ENCODE measurements at places on chromosomes 6 and 20.

DNA sequence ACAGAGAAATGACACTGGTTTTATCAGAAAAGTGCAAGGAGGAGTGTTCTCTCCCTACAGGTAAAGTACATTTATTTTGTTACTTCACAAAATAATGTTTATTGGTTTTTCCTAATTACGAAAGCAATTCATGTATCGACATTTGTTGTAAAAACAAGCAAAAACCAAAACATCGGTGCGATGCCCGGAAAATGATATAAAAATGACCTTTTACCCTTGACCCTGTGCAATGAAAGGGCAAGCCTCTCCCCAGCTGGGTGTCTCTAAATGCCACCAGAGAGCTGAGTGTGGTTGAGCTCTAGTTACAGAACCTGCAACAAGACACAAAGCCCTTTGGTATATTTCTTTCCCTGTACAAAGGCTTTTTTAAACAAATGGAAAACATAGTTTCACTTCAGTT is 65.4 kb downstream of the CD164 start:
- no peak for DNase-seq

GRCh38 chr6:127119102-127120022 is 891 bp downstream of the RSPO3 start:
- no peak for DNase-seq

GRCh38 chr20:25750765-25751696 is 54.4 kb upstream of the ZNF337 start:
- peak; percentile 29 for DNase-seq

- DNase-seq = no peak
Measured at GRCh38 chr20:56806952-56807517, 177.9 kb downstream of the TFAP2C start.

DNA sequence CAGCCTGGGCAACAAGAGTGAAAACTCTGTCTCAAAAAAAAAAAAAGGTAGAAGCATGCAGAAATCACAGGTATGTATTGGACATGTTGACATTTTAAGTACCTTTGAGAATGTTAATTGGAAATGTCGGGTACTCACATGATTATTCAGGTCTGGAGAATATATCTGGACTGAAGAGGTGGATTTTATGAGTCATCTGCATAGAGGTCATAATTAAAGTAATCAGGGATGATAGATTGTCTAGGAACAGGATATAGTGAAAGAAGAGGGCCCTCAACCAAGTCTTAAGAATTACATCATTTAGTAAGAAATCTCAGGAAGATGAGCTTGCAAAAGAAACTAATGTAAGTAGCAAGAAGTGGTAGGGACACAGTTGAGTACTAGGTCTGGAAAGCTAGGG is 212.5 kb downstream of the UTRN start:
- no peak for DNase-seq

DNA sequence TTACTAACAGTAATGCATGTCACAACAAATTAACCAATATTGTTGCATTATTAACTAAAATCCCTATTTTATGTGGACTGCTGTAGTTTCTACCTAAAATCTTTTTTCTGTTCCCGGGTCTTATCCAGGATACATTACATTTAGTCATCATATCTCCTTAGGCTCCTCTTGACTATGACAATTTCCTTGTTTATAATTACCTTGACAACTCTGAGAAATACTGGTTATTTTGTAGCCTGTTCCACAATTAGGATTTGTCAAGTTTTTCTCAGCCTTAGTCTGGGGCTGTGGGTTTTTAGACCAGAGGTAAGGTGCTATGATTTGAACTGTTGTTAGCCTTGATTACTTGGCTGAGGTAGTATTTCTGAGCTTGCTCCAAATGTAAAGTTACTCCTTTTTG is 3.7 kb downstream of the FBXO5 start:
- DNase-seq = no peak

GRCh38 chr6:15658181-15658744 is 4.6 kb downstream of the DTNBP1 start:
- DNase-seq = no peak

DNA sequence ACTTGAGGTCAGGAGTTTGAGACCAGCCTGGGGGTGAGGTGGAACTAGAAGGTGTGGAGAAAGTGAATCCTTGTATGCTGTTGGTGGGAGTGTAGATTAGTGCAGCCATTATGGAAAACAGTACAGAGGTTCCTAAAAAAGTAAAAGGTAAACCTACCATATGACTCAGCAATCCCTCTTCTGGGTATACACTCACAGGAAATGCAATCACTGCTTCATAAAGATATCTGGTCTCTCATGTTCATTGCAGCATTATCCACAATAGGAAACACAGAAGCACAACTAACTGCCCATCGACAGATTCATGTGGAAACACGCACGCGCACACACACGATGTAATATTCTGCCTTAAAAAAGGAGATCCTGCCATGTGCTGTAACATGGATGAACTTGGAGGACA is 66.7 kb downstream of the CDC5L start:
- DNase-seq = no peak

DNA sequence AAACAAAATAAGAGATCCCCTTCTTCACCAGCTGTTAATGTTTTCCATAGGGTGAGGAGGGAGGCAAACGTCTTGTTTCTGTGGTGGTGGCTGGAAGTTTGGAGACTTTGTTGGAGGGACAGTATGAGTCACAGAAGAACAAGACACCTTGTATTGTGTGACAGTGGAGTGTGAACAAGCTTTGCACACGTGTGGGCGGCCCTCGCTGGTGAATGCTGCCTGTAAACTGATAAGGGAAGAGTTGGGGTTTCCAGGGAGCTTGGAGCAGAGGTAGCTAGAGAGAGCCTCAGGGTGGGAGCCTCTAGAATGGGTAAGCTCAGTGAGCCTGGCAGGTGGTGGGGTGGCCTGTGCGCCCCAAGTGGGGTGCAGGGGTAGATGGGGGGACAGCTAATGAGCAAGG is 78.3 kb downstream of the ZDHHC14 start:
- no peak for DNase-seq

DNA sequence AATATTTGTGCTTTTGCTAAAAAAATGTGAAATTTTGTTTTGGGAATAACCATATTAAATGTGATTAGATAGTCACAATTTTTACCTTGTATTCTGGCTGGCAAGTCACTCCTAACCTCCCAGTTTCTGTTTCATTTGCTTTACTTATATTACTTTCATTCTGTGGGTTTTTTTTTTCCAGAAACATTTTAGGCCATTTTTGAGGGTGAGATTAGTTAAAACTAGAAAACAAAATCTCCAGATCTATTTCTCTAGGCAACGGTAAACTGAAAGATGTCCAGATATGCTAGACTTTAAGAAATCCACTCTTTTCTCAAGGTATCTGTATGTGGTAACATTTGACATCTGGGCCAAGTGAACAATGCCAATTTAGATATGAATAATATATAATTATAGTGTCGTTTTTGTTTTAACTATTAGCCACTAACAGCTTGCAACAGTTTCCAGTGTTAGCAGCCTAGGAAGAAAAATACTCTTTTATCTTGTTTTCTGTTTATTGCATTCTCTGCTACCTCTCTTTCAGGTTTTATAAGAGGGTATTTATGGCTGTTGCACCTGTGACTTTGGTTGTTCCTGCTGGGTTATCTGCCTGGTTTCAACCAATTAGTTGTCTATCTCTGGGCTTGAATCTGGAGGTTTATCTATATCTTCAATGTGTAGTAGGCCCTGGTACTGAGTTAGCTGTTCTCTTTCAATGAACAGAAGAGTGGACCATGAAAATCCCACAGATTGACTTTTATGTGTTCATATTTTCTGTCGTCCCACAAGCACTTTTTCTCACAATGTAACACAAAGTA is 260.9 kb downstream of the NKAIN2 start:
- DNase-seq = no peak

- DNase-seq = no peak
Measured at GRCh38 chr6:133114973-133115372, 126.2 kb upstream of the EYA4 start.

- no peak for DNase-seq
Measured at GRCh38 chr6:47075168-47075567, 33.0 kb upstream of the ADGRF1 start.

GRCh38 chr6:16227048-16227562 is 11.3 kb upstream of the GMPR start:
- DNase-seq = no peak

- no peak for DNase-seq
Measured at GRCh38 chr6:12941422-12941821, 224.9 kb downstream of the PHACTR1 start.

DNA sequence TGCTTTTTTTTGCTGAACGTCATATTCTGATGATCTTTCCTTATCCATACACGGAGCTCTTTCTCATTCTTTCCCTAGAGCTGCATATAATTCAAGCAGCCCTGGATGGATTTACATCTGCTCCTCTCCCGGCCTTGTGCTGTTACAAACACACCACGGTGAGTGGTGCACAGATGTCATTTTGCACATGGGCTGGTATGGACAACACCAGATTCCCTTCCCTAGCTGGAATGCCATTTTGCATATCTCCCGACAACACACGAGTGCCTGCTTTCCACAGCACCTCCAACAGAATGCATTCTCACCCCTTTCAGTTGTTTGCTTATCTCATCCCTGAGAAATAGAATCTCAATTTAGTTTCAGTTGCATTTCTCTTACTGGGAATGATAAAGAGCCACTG is 69.5 kb upstream of the AFDN start:
- DNase-seq = no peak

- DNase-seq = no peak
Measured at GRCh38 chr6:2990932-2991506, 8.7 kb upstream of the NQO2 start.

DNA sequence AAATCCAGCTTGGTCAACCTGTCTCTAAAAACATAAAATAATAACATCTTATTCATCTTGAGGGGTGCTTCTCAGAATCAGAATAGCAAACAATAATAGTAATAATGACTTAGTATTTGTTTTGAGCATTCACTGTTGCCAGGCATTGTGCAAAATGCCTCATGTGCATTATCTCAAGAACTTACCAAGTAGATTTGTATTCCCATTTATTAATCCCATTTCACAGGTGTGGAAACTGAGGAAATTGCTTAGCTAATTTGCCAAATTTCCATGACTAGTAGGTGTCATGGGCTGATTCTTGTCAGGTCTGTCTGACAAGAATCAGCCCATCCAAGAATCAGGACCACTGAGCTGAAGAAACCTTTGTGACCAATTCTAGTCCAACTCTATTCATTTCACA is 5.5 kb downstream of the TTBK1 start:
- no peak for DNase-seq

- no peak for DNase-seq
Measured at GRCh38 chr20:59163631-59164530, at the start of gene ZNF831. TSS of gene ZNF831 (plus strand) at chr20:59163821. CDS start at chr20:59191020, 27,199 bp downstream.

DNA sequence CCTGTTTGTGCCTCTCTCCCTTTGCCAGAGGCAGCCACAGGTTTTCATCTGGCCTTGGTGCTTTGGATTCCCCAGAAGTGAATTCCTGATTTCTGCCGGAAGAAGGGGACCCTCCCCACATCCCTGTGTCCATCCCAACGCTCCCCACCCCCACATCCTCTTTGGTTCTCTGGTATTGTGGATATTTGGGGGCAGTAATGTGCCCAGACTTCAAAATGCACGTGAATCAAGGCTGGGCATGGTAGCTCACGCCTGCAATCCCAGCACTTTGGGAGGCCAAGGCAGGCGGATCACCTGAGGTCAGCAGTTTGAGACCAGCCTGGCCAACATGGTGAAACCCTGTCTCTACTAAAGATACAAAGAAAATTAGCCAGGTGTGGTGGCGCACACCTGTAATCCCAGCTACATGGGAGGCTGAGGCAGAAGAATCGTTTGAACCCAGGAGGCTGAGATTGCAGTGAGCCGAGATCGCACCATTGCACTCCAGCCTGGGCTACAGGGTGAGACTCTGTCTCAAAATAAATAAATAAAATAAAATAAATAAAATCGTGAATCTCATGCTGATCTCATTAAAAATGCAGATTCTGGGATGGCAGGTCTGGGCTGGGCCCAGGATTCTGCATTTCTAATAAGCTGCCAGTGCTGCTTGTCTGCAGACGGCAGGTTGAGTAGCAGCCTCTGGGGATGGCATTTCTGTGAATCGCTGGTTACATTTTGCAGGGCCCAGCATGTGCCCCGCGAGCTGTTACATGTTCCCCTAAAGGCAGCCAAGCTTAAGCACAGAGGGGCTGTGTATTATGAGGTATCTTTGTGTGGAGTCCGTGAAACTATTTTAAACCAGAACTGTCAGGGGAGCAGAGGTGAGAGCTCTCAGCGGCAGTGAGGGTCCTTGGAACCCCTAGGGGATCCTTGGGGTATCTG is 49.0 kb downstream of the SYNJ2 start:
- no peak for DNase-seq
